Posterior vena cava (tissue), 2 donors: ENCODE measurements at places on chromosomes 12 and 14. TPM values are rescaled to one million over a fixed set of nuclear protein-coding genes. Genes with fewer than 3 reads are reported as not detected.

DNA sequence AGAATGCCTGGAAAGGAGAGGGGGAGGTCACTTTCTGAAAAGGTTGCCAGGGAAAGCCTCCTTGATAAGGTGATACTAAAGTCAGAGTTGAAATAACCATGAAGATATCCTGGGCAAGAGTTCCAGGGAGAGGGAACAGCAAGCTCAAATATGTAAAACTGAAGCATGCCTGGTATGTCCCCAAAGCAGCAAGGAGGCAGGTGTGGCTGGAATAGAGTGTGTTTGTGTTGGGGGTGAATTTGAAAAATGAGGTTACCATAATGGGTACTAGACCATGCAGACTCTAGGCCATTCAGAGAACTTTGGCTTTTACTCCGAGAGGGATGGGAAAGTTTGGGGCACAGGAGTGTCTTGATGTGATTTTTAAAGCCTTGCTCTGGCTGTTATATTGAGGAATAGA, 66.7 kb upstream of the PTCSC3 start:
- no peak for DNase-seq

DNA sequence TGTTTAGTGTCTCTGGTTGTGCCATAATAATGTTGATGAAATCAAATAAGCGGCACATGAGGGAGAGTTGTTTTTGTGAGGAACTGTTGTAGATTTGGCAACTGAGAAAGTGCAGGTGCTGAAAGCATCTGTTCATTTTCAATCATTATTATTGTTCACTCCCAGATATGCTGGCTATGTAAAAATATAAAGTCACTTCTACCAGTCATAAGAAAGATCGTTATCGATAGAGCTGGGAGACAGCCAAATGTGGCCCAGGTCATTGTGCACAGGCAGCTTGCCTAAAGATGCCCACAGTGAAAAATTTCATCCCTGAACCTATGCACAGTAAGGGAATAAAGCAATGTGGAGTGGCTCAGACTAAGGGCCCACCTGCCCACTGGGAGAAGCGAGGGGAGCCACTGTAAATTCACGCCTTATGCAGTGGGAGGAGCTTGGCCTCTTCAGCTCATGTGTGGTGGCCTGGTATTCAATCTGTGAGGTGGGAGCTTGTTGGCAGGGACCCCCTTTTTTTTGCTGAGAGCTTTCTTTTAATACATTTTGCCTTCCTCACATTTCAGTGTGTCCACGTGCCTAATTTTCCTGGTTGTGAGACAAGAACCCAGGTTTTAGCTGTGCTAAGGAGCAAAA, 1490.8 kb upstream of the TMEM132C start:
- no peak for DNase-seq

The FAM181A gene
- total RNA-seq = not detected

DNA sequence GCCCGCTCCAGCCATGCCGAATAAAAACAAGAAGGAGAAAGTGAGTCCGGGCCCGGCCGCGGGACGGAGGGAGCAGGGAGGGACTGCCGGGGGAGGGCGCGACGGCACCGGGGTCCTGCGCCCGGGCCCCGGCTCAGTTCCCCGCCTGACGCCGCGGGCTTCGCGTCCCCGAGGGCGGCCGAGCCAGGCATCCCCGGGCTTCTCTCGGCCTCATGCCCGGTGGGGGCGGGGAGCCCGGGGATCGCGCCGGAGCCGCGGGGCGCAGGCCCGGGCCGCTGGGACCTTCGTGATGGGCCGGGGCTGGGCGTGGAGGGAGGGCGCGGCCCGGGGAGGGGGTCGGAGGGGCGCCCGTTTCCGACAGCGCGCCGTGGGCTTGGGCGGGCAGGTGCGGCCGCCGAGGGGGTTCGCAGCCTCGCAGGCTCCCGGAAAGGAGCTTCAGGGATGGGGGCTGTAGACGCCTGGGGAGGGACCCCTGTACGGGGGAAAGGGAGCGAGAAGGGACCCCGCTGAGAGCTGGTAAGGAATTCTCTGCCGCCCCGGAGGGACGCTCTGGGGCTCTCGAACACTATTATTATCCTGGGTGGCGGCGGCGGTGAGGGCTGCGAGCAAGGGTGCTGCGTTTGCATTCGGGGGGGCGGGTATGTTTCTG, 496 bp downstream of the PPP2R5C start:
- no peak for DNase-seq

DNA sequence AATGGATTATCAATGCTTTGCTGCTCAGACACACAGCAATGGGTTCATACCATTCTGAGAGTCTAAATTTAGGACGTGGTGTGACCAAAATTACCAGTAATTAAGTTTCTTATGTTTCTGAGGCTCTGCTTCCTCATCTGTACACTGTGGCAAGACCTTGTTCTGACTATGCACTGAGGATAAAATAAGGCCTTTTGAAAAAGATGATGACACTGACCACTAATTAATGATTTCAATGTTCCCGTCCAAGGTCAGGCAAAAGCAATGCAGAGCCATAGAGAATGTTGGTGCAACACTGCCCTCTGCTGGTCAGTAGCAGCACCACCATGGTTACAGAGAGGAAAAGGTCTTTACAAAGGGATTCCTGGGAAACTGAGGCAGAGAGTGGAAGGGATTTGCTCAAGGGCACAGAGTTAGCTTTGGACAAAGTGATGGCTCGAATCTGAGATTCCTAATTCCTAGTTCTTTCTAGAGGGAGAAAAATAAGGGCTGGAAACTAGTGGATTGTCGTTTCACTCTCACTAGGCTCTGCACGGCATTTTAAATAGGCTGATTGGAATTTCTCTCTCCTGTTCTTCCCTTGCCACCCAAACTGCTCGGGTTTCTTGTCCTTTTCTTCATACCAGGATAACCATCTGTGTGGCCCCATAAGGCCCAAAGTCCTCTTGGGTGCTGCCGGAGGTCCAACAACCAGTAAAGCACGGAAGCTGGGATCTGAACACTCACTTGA, 22.3 kb upstream of the P2RX7 start:
- no peak for DNase-seq

GRCh38 chr12:64097366-64098105, 124.6 kb downstream of the KICS2 start:
- no peak for DNase-seq

- DNase-seq = no peak
Observed at GRCh38 chr14:101849125-101849524, 87.6 kb downstream of the PPP2R5C start.

DNA sequence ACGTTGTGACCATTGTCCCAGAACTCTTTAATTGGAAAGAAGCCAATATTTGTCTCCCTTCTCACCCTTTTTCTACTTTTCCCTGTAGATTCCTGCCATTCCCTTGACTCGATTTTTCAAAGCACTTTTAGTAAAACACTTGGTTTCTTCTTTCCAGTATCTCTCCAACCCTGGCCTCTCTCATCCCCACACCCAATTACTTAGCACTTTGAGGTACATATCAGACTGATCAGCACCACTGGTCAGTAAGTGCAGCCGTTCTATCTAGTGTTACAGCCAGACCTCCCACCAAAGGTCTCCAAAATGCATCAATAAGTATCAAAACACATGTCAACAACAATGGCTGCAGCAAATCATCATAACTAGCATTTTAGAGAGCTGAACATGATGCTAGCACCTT, 141.9 kb downstream of the BTG1 start:
- no peak for DNase-seq

The GARIN6 gene
- total RNA-seq = not detected

- no peak for DNase-seq
Observed at GRCh38 chr14:100193417-100194357, 34.2 kb upstream of the DEGS2 start.
